ENCODE measurements at places on chromosomes 1 and 21.

DNA sequence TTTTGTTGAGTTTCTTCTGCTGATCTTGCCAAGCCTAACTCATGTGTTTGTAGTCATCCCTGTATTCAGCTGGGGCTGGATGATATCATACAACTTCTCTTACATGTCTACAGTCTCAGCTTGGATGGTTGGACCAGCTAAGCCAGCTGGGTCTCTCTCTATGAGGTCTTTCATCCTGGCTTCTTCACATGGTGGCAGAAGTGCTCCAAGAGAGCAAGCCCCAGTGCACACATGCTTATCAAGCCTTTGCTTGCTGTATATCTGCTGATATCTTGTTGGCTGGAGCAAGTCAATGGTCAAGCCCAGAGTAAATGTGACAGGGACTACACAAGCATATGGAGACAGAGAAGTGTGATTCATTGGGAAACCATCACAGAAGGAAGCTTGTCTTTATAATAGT, 29.2 kb upstream of the SLC44A5 start:
- no peak for DNase-seq

DNA sequence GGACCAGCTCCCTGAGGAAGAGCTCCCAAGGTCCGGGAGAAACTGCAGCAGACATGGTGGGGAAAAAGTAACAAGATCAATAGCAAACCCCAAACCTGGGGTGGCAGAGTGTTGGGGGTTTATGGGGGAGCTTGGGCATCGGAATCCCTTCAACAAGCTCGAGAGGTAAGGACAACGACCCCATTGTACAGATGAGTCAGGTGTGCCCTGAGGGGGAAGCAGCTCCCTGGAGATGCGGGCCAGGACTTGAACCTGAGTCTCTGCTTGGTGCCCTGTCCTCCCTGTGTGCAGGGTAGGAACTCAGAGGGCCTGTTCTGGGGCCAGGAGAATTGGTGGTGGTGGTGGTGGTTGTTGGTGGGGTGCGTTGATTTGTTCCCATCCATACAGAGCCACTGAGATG, 125.4 kb downstream of the PTPRU start:
- no peak for DNase-seq

- DNase-seq, result no peak
These were observed 28.2 kb downstream of the SLC2A1 start for GRCh38 chr1:42930178-42931107.

GRCh38 chr1:1216770-1217620, 3.0 kb upstream of the TNFRSF4 start:
- DNase-seq, result no peak

DNA sequence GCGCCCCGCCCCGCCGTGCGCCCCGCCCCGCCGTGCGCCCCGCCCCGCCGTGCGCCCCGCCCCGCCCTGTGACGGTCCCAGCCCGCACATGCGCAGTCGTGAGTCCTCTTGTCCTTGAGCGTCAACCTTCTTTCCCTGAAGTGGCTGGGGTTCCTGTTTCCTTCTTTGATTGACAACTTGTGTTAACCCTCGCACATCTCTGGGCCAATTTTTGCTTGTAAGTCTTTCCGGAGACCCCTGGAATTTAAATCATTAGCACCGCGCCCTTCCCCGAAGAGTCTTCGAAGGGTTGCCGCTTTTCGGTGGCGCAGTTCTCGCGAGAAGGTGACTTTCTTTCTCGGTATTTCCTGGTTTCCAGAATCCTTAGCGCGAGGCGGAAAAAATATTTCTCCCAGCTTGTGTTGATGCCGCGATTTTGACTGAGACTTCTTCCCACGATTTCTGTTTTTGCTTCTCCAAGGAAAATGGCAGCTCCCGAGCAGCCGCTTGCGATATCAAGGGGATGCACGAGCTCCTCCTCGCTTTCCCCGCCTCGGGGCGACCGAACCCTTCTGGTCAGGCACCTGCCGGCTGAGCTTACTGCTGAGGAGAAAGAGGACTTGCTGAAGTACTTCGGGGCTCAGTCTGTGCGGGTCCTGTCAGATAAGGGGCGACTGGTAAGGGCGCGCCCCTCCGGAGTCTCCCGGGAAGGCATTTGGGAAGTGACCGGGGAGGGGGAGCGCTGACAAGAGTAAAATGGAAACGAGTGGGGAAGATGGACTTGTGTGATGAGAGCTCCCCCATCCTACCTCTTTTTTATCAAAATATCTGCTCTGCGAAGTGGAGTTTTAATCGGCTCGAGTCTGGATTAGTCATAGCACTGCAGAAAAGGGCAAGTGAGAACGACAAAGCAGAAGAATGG, at the start of gene RNPC3:
RNPC3 (plus strand) TSS at position 93 of the 901 bp plus-strand sequence; CDS start at position 465, 372 bp downstream.
- no peak for DNase-seq

GRCh38 chr1:71785450-71785849, 496.9 kb downstream of the NEGR1 start:
- DNase-seq, result no peak

DNA sequence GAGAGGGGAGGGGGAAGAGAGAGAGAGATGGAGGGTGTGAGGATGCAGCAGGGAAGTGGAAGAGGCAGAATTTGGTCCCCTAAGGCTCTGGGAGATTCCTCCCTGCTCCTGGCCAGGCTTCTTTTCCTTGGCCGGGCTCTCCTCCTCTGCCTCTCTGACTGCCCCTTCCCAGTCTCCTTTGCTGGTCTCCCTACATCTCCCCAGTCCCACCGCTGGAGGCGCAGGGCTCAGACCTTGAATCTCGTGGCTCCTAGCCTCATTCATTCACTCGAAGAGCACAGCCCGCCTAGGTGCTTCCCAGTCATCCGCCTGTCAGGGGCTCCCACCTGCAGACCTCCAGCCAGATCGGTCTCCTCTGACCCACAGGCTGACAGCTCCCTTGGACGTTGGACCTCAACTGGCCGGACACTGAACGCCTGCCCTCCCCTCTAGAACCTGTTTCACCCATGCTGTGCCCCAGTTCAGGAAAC, 76.5 kb downstream of the VWA5B1 start:
- no peak for DNase-seq

DNA sequence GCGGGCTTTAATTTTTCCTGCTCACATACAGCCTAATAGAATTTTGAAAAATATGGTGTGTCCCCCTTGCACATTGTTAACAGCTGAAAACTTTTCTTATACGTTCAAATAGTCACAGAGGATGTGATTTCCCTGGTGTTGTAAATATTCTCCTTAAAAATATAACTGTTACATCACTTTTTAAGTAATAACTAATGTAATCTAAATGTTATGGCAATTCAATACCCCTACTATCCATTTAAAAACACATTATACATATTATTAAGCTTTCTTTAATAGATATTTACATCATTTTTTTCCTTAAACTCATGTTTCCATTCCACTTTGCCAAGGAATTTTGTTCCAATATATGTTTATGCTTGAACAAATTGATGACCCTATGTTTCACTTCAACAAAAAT, 85.5 kb upstream of the S1PR1 start:
- DNase-seq, result no peak

GRCh38 chr1:209769171-209769904, 13.5 kb downstream of the TRAF3IP3 start:
- DNase-seq, result peak; percentile 77

- no peak for DNase-seq
These were observed 20.7 kb upstream of the RPE65 start for GRCh38 chr1:68470388-68470970.

GRCh38 chr1:181640956-181641355, 157.6 kb downstream of the CACNA1E start:
- no peak for DNase-seq

DNA sequence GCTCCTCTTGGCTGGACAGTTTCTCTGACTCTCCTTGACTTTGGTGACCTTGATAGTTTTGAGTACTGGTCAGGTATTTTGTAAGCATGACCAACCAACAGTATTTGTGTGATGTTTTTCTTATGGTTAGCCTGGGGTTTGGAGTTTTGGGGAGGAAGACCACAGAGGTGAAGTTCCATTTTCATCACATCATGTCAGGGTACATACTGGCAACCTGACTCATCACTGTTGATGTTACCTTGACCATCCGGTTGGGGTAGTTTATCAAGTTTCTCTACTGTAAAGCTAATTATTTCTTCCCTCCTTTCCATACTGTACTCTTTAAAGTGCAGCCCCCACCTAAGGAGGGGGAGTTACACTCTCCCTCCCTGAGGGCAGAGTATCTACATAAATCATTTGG, 13.4 kb downstream of the OSCP1 start:
- no peak for DNase-seq

- DNase-seq, result no peak
These were observed 181.9 kb downstream of the ZSCAN20 start for GRCh38 chr1:33654267-33654834.

- DNase-seq, result no peak
These were observed 13.8 kb downstream of the ADORA3 start for GRCh38 chr1:111489604-111490003.

GRCh38 chr1:36365381-36365780, 20.3 kb downstream of the STK40 start:
- no peak for DNase-seq

DNA sequence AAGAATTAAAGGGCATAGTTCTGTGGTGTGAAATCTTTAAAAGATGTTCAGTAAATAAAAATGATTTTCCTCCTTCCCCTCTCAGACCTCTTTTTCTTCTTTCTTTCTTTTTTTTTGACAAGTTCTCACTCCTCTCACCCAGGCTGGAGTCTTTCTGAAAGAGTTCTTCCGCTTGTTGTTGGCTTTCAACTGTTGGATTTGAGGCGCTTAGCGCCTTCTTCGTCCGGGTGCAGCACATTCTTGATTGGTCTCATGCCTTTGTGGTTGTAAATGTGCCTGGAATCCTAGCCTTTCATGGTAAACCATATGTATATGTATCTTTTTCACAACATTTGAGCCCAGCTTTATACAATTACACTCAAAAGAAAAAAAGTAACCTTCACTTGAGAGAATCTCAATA, 980 bp upstream of the METTL18 start:
- no peak for DNase-seq

GRCh38 chr1:23100074-23100748, 68.4 kb downstream of the LUZP1 start:
- DNase-seq, result peak; percentile 90

DNA sequence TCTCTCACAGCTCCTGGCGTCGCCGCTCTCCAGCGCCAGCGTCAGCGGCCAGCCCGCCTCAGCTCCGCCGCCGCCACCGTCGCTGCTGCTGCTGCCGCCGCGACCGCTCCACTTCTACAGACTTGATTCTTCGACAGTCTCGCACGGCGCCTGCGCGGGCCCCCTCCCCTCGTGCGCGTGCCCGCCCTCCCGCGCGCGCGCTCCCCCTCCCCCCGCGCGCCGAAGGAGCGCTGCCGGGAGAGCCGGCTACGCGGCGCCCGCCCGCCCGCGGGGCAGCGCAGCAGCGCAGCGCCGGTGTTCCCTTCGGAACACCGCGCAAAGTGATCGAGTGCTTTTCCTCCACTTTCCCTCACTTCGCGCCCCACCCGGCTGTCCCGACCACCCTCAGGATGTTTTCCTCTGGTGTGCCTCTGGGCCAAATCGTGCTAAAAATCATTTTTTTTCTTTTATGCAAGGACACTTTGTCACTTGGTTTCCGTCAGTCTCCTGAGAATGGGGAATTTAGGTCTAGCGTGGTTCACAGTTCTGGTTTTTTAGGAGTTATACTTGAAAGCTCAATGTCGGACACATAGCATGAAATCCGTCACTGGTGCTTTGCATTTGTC, at the start of gene IRF2BP2:
IRF2BP2 (minus strand) TSS at position 118 of the 605 bp plus-strand sequence. CDS start 684 bp downstream, outside the sequence.
- DNase-seq, result no peak

DNA sequence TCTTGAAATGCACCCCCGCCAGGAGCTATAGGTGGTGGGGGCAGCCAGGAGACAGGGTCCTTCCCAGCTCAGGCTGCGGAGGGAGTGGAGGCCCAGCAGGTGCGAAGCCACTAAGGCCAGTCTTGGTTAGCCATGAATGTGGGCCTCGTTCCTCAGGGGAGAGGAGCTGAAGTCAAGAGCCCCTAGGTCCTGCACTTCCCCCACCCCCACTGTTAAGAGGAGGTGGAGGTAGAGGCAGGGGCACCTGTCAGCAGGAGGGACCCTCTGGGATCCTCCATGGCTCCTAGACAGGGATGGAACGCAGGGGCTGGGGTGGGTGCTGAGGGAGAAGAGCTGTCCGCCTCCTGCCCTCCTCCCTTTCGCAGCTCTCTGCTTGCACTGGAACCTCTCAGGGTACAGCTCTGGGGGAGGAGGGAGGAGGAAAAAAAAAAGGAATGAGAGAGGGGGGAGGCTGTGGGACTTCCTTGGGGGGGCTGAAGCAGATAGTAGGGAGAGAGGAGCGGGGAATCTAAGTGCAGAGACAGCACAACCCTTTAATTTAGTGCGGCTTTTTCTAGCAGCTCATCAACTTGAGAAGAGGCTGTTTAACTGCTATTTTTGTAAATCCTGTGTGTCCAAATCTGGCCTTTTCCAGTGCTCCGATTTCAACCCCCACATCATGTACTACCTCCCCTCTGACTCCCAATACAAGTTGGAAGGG, 37.0 kb downstream of the MATN1 start:
- no peak for DNase-seq

- DNase-seq, result no peak
These were observed 94.0 kb downstream of the DMRTB1 start for GRCh38 chr1:53552981-53553733.

DNA sequence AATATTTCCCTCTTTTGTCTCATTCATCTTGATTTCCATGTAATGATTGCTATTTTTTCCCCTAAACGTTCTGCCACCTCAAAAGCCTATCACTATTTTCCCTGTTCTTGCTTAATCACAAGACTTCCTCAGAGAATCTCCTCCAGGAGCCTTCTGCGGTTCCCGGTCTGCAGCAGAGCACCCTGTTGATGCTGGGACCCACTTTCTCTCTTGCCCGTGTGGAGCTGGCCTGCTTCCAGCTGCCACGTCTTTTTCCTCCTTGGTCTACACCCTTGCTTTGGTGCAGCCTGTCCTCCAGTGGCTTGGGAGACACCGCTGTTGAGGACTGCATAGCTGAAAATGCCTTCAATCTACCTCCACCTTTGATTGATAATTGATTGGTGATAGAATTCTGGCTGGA, 70.0 kb upstream of the COA6 start:
- DNase-seq, result no peak

GRCh38 chr1:108811611-108812010, 45.3 kb downstream of the AKNAD1 start:
- DNase-seq, result no peak

DNA sequence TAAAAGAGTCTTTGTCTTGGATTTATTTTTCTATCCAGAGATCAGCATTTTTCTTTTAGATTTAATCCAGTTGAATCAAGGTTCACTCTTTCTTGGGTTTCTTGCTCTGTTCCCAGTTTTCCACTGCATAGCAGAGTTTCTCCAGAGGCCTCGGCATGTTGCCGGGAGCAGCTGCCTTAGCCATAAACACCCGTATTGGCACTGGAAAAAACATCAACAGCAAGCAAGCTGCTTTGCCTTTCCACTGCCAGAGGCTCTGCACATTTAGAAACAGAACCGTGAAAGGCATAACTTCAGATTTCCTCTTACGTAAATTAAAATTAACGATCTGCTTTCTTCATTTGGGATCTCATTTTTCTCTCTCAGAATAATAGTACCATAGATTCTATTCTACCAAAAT, 181.8 kb upstream of the L1TD1 start:
- DNase-seq, result no peak

GRCh38 chr1:87449348-87449963, 120.8 kb downstream of the LMO4 start:
- DNase-seq, result no peak

- DNase-seq, result peak; percentile 1
These were observed 23.5 kb downstream of the ASB17 start for GRCh38 chr1:75908717-75909152.

Measured in AG04449 (cell line).